ENCODE measurements at places on chromosomes 2 and 18.

DNA sequence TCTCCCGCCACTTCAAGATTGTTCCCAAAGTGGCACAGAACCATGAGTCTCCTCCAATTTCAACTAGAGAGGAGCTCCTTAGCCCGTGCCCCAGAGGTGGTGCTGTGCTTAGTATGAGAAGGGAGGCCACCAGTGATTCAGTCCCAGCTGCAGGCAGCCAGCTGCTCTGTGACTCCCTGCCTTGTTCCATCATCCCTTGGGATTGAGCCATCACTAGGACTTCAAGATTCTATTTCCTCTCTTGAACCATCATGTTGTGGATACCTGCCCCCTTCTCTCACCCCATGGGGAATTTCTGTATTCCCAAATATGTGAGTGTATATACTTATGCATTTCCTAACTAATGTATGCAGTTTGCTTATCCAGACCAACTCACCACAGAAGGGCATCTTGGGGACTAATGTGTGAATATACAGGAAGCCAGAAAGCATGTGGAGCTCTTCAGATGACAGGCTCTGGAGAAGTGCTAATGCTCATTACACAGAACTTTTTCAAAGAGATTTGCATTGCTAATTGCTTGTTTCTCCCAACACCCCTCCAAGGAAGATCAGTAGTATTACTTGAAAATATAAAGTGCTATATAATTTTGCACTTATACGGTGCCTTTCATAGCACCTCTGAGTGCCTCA is 111.0 kb upstream of the MAP3K20 start:
- DNase-seq, result no peak

DNA sequence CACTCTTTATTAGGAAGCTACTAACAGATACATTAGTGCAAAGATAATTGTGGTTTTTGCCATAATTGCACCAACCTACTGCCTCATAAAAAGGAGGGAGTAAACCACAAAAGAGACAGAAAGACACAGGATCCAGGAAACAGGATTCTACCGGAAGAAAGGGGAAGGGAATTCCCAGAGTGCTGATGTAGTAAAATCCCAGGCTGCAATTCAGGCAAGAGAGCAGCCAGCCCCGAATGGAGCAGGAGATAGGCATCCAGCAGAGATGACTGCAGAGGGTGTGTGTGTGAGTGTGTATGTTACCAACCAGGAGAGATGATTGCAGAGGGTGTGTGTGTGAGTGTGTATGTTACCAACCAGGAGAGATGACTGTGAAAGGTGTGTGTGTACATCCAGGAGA is 84.4 kb downstream of the KCNS3 start:
- no peak for DNase-seq

DNA sequence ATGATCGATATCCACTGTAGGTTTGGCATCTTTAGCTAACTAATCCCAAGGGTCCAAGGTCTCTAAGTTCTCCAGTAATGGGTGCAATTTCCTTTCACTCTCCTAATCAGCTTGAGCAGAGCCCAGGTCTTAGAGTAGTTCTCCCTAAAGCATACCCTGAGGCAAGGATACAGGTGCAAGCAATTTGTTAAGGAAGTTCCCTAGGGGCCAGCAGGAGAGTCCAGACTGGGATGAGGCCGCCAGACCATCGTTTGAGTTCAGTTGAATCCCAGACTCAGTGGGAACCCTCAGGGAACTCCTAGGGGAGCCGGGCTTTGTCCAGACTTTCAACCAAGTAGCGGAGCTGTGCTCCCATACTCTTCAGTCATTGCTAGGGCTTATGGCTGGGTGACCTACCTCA is 835.4 kb upstream of the CDH2 start:
- no peak for DNase-seq

- no peak for DNase-seq
Measured at GRCh38 chr18:28650860-28651259, 473.9 kb upstream of the CDH2 start.

GRCh38 chr2:27315122-27315521 is 6.9 kb upstream of the UCN start:
- no peak for DNase-seq

DNA sequence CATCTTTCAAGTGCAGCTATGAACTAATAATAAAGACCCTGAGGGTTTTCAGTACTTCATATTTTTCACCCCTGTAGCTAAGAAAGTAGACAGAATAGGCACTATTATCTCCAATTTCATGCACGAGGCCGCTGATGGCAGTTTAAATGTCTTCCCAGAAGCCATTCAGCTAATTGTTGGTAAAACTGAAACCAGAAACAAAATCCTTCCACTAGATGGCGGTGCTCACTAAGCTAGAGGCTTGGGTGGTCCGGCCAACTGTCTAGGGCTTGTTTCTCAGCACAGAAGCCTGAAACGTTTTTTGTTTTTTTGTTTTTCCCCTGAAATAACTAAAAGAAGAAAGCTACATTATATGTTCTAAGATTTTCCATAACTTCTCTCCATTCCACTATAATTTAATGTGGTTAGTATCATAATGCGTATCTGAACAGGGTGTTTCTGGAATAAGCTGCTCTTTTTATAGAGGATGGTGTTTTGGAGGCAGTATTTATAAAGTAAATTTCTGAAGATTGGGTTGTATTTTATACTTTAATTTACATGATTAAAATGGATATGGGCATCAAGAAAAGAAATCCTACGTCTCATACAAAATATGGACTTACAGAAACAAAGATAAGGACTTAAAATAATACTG is 159.4 kb downstream of the PIK3C3 start:
- DNase-seq, result peak; percentile 73

DNA sequence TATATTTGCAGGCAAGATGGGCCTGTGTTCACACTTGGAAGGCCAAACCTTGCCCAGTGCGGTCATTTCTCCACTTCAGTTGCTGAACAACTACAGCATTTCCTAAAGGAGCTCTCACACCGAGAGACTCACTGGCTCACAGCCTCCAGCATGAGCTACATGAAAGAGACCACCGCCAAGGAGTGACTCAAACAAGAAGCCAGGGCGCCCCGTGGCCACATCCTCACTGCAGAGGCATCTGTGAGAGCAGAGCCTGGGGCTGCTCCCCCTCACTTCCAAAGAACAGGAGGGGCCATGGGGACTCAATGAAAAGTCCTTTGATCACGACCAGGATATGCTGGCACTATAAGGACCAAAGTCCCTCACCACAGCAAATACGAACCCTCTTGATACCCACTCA is 50.0 kb downstream of the TMEM163 start:
- DNase-seq, result peak; percentile 91

DNA sequence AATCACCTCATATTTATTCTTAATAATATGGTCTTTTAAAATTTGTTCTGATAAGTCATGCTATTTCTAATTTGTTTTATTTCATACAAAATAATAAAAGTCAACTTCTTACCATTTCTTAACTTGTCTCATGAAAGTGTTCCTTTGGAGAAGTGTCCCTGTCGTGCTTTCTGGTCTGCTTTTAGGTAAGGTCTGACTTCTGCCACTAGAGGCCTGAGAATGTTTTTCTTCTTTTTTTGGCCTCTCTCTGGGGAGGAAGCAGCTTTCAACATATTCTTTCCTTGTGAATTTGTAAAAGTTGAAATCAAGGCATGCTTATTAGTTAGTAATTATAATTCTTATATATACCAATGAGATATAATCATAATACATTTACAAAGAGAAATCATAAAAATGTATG is 39.4 kb downstream of the MAP2 start:
- DNase-seq, result peak; percentile 19

DNA sequence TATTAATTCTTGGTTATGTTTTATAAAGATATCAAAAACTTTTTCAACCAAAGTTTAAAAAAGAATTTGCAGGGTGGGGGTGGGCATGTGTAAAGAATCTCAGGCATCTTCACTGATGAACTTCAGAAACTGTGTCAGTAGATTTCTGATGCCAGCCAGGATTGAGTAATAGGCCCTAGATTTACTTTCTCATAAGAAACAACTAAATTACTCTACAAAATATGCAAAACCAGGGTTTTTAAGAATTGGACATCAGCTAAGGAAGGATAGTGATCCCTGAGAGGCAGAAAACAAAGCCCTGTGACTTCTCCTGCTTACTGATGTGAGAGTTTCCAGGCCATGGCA is 11.9 kb upstream of the IL1R1 start:
- no peak for DNase-seq

GRCh38 chr2:126981476-126981875 is 82.8 kb downstream of the TEX51 start:
- DNase-seq, result no peak
